ENCODE measurements at places on chromosomes 16 and 17. TPM values are rescaled to one million over a fixed set of nuclear protein-coding genes. Genes with fewer than 3 reads are reported as not detected.
A peak's percentile ranks its signal among the peaks of the same experiment; 100 is the strongest.

DNA sequence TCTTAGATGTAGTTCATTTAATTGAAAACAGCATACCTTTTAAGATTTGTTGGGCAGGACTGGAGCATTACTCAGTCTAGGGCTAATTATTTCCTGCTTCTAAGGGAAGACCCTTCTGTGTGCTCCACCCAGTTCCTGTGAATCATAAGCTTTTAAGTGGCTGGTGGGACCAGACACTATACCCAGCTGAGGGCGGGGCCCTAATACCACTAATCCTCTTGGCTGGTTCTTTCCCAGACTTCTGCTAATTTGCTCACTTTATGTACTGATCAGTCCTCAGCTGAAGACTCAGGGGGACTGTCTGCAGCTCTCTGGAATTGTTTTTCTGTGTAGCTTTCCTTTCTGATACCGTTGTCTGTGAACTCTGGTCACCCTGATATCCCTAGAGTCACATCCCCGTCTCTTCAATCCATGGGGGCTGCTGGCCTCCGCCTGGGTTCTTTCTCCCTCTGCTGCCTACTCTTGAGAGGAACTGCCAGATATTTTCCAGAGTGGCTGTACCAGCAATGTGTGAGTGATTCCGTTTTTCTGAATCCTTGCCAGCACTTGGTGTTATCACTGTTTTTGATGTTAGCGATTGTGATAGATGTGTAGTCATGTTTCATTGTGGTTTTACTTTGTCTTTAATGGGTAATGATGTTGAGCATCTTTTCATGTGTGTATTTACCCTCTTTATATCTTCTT lies 35.1 kb downstream of the MFSD11 start:
- peak; percentile 54 for DNase-seq

TMEM100 gene
- 4.3 TPM for total RNA-seq

DNA sequence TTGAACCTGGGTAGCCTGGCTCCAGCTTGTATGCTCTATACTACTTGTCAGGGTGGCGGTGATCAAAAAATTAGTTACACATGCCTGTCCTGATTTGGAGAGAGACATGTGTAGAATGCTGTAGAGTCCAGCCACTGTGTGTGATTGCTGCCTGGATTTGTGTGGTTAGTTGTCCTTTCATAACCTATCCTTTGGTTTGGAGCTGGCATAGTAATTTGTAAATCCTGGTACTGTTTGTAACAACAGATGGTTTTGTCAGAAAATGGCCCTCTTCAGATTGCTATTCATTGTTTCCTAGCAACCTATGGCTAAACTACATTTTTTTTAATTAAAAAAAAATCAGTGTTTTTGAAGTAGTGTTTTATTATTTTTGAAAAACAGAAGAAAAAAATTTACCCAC lies 30.5 kb downstream of the ETV4 start:
- DNase-seq, result no peak

DNA sequence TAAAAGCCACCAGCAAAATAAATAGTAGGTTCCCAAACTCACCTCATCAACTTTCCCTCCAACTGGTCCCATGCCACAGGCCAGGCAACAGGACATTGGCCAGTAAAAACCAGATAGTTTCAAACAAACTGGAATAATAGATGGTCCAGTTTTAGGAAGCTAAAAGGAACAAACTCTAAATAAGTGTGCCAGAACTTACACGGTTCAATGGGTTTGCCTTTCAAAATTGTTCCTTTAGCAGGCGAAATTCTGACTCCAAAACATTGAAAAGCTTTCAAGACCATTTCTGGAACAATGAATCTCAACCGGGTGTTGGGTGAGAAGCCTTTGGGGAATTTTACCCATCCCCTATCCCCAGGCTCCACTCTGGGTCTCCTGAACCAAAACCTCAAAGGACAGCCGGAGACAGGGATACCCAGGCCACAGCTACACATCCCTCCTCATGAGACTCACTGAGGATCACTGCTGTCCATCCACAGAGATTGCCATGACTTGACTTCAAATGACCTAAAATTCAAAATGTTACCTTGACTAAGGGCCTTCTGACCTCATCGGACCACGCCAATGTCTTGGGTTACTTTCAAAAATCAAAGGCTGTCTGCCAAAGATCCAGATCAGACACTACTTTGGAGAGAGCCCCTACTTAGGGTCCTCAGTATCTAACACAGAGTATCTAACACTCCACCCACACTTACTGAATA lies 13.0 kb downstream of the AXIN2 start:
- no peak for DNase-seq

DNA sequence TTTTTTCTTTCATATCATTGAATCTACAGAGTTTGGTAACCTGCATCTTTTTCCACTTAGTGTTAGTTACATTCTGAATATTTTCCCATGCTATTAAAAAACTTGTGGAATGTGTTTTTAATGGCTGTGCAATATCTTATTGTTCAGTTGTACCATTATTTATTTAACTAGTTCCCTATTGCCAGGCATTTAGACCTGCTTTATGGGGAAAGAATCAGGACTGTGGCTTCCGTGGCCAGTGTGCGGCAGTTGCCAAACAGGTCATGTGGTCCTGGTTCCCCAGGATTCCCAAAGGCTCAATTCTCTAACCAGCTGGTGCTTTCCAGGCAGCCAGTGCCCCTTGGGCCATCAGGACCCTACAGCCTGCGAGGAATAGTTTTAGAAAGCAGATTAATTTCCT lies 30.8 kb downstream of the NDEL1 start:
- no peak for DNase-seq

- peak; percentile 66 for DNase-seq
Measured at GRCh38 chr17:8818654-8819330, 19.6 kb upstream of the MFSD6L start.

DCAF7 gene
- total RNA-seq, result 92.5 TPM

- no peak for DNase-seq
Measured at GRCh38 chr17:42706732-42707131, 24.4 kb downstream of the CNTNAP1 start.

DNA sequence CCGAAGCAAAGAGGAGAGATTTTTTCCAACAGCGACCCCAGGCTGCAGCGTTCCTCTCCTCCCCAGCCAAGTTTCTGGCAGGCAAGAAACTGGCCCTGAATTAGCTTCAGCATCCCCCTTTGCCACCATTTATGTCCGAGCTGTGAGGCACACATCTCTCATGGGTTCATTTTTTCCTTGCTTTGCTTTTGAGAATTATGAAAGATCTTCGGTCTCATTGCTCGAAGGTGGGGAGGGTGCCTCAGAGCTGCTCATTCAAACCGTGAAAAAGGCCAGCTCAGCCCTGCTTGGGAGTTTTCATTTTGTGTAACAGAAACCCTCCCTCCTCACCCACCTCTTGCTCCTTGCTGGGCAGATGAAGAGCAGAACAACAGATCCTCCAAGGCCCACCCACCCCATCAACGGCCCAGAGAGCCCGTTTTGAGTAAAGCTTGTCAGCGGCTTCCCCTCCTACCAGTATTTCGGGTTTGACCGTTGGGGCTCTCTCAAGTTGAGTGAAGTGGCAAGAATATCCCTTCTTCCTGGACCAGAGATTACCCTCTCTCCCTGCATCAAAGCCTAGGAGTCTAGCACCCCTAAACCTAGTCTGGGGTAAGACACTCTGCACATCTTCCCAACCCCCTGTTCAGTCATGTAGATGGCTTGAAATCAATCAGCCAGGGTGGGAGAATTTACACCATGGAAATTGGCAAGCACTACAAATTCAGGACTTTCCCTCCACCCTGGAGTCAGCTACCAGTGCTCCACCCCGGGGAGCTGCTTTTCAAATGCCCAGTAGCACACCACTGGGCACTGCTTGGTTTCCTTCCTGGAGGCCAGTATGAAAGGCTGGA lies 1.8 kb downstream of the CCR7 start:
- peak; percentile 54 for DNase-seq

GRCh38 chr17:61345825-61346666 lies 53.6 kb upstream of the TBX2 start:
- no peak for DNase-seq

- no peak for DNase-seq
Measured at GRCh38 chr16:15434079-15434424, 336 bp upstream of the BMERB1 start.

GRCh38 chr16:678858-679813 lies 1.1 kb upstream of the STUB1 start:
- DNase-seq, result peak; percentile 90

GRCh38 chr16:87826798-87827587 lies 42.3 kb downstream of the SLC7A5 start:
- no peak for DNase-seq

RHOT2 gene
- 173 TPM for total RNA-seq

DNA sequence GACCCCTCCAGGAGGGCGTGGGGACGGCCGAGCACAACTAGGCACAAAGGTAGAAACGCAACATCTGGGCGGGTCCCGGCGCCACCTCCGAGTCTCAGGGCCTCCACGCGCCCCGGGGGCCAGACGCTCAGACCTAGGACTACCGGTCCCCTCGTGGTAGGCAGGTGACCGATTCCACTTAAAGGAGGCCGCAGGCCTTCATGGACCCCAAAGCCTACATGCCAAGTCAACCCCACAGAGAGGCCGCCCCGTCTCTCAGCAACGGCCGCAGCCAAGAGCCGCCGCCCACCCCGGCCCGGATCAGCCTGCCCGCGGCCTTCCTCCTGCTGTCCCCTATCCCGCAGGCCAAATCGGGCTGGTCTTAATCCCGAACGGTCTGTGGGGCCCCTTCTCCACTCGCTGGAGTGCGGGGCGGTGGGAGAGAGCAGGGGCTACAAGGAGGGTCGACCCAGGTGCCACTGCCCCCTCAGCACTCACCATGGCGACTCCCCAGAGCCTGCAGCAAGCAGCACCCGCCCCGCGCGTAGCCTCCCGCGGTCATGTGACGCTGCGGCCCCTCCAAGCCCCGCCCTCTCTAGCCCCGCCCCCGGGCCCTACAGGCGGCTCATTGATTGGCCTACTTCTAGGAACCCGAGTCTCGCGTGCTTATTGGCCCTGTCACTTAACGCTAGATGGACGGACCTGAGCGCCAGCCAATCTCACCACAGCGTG lies at the start of gene VPS35:
VPS35 (minus strand) TSS at position 525 of the 711 bp plus-strand sequence; CDS start at position 480, 45 bp downstream.
- DNase-seq, result peak; percentile 100

ZC3H7A gene
- 38.5 TPM for total RNA-seq

GRCh38 chr16:22942811-22943210 lies 128.8 kb downstream of the HS3ST2 start:
- peak; percentile 19 for DNase-seq

GRCh38 chr16:88907768-88908167 lies 41.3 kb upstream of the PABPN1L start:
- DNase-seq, result no peak

- DNase-seq, result peak; percentile 71
Measured at GRCh38 chr16:280552-280951, at the start of gene ARHGDIG. Gene ARHGDIG (plus strand): TSS chr16:280591. CDS start chr16:280681, 90 bp downstream.

- peak; percentile 44 for DNase-seq
Measured at GRCh38 chr16:86555704-86556075, 655 bp upstream of the MTHFSD start.

GRCh38 chr16:70597135-70597835 lies 49.1 kb upstream of the IL34 start:
- DNase-seq, result no peak

GRCh38 chr16:87592018-87592712 lies 10.1 kb upstream of the JPH3 start:
- no peak for DNase-seq

DNA sequence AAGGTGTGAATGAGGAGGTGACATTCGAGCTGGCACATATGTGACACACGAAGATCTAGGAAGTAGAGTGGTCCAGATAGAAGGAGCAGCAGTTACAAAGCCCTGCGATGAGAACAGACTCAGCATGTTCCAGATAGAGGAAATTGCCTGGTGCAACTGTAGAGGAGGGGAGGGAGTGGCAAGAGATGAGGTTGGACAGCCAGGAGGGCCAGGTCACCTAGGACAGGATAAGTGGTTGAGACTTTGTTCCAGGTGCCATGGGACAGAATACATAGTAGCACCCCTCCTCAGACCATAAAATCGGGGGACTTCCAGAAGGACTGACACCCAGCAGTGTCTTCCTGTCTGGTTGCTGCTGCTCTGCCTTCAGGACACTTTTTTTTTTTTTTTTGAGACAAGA lies 11.0 kb upstream of the CENPT start:
- DNase-seq, result no peak

DNA sequence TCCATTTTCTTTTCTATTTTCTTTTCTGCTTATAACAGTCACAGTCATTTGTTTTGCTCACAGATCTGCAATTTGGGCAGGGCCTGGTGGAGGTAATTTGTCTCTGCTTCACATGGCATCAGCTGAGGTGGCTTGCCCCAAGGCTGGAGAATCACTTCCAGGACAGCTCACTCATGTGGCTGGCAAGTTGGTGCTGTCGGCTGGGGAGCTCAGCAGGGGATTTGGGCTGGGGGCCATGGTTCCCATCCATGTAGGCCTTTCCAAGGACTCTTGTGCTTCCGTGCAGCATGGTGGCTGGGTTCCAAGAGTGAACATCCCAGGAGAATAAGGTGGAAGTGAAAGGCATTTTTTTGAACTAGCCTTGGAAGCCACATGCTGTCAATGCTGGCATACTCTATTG lies 85.7 kb downstream of the MGAT5B start:
- no peak for DNase-seq

DNA sequence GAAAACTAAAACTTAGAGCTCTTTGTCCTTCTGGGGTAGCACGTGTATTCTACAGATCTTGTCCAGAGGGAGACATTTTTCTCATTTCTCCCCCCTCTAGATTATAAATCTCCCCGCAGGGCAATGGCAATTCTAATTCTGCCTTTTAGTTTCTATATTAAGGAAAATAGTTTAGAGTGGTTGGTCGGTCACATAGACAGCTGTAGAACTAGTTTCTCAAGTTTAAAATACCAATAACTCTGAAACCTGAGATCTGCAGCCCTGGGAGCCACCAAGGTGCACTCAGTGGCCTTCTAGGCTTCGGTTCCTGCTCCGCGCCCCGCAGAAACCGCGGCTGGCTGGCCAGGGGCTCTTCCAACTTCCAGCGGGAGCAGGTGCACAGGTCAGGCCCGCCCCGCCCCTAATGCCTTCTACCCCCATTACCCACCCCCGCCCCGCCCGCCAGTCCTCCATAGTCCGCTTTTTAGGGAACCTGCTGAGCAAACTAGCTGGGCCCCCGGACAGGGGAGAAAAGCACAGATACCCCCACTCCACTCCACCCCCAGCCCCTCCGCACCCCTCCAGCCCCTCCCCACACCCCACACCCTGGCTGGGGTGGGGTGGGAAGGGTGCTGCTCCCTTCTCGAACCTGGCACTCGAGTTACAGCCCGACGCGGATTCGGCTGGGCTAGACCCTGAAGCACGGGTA lies 431 bp downstream of the SLFN11 start:
- peak; percentile 57 for DNase-seq

DNA sequence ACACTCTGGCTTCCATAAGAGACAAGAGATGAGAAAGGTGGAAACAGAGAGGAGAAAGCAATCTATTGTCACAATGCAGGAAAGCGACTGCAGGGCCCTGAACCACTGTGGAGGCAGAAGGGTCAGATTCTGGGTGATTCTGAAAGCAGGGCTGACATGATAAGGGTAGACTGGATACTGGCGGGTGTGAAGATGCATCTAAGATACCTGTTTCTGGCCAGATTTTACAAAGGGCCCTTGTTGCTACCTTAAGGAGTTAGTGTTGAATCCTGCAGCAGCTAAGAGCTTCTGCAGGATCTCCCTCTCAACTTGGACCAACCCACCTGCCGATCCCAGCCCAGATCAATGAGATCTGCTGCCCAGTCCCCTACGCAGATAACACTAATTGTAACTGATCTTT lies 6.1 kb upstream of the MEFV start:
- DNase-seq, result no peak

SLC47A1 gene
- total RNA-seq, result 3.1 TPM
